ENCODE measurements at places on chromosomes 4 and X.

DNA sequence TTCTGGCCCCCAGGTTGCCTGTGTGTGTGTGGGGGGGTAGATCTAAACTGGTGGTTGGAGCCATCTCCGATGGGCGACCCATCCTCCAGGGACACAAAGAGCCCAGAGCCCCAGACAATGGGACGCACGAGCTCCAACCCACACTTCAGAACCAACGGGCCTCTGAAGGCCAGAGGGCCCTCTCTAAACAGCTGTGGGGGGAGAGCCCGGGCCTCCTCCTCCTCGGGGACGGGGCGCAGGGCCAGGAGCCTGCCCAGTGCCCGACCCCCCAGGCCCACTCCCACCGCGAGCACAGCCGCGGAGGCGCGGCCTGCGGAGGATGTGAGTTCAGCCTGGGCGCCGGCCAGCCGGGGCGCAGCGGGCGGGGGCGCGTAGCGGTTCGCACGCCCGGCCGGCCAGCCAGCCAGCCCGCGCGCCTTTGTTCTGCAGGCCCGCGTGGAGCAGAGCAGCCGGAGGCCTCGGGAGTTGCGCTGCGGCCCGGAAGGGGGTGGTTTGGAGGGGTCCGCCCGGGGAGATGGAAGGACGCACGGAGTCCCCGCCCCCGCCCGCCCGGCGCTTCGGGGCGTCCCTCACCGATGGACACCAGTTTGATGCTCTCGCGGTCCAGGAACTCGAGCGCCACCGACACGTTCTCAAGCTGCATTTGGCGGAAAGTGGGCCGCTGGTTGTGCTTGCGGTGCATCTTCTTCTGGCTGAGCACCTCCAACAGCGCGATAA is 4.0 kb downstream of the FLNA start:
- no peaks in the 10 kb centered on the region for H3K27me3 ChIP-seq
- H3K36me3 ChIP-seq: peaks cover 39% of the 10 kb centered on the region
- H3K27ac ChIP-seq: peak overlapping the region; percentile 89
- peaks cover 30% of the 10 kb centered on the region for H3K4me1 ChIP-seq
- peak overlapping the region; percentile 99 for H3K4me3 ChIP-seq
- no peak for DNase-seq

DNA sequence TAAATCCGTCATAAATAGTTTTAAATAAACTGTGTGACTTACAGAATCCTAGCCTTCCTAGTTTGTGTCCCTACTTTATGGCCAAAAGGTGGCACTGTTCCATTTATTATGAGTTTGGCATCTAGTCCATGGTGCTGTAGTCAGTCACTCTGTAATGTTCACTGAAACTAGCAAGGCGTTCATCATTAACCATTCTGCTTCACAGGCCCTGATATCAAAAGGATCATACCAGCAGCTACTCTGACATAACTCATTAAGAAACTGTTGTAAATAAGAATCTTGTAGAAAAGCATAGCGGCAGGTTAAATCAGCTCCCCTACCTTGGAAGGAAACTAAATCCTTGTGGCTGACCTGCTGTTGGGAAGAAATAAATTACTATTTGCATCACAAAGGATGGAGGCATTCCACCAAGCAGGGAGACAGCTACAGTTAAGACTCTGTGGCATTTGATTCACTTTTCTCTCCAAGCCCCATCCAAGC is 919.6 kb upstream of the DIAPH2 start:
- no peaks in the 10 kb centered on the region for H3K27me3 ChIP-seq
- H3K36me3 ChIP-seq: no peaks in the 10 kb centered on the region
- H3K27ac ChIP-seq: no peak overlapping the region
- DNase-seq: peak; percentile 8
- no peaks in the 10 kb centered on the region for H3K4me1 ChIP-seq

- H3K27ac ChIP-seq: no peak overlapping the region
- H3K27me3 ChIP-seq: no peaks in the 10 kb centered on the region
- H3K4me1 ChIP-seq: no peaks in the 10 kb centered on the region
These were observed 1615.3 kb downstream of the PCDH18 start for GRCh38 chr4:135917011-135917410.

- H3K27me3 ChIP-seq: no peaks in the 10 kb centered on the region
- H3K36me3 ChIP-seq: no peaks in the 10 kb centered on the region
- H3K4me3 ChIP-seq: no peak overlapping the region
- DNase-seq: no peak
- no peak overlapping the region for H3K27ac ChIP-seq
These were observed 183.4 kb downstream of the KIT start for GRCh38 chr4:54840992-54841768.

- no peak overlapping the region for H3K4me3 ChIP-seq
- H3K27me3 ChIP-seq: no peaks in the 10 kb centered on the region
- DNase-seq: no peak
- H3K27ac ChIP-seq: no peak overlapping the region
- H3K4me1 ChIP-seq: peaks cover 17% of the 10 kb centered on the region
These were observed 809 bp downstream of the ZFP92 start for GRCh38 chrX:153411988-153412574.

DNA sequence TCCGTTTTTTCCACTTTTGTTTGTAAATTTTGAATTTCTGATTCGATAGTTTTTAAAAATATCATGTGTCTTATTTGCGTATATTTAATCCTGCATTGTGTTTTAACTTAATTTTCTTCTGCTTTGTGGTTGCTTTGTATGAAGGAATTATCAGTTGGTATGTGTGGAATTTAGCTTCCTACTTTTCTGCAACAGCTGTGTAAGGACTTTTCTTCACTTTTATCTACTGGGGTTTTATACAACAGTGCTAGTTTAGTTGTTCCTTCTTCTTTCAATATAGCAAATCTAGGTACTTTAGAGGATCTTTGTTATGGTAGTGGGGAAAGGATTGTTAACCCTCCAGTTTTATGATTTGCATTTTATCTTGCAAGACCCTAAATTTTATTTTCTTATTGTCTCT is 410.3 kb downstream of the CCSER1 start:
- H3K27ac ChIP-seq: no peak overlapping the region
- no peaks in the 10 kb centered on the region for H3K27me3 ChIP-seq
- H3K36me3 ChIP-seq: no peaks in the 10 kb centered on the region
- no peak for DNase-seq

- no peak for DNase-seq
- H3K4me3 ChIP-seq: no peak overlapping the region
- H3K27me3 ChIP-seq: no peaks in the 10 kb centered on the region
- H3K27ac ChIP-seq: no peak overlapping the region
These were observed 50.4 kb downstream of the C4orf50 start for GRCh38 chr4:5967783-5968182.
